Activated naive CD4-positive, alpha-beta T cell treated with anti-CD3 and anti-CD28 coated beads for 36 hours (primary cell): ENCODE measurements at places on chromosomes 16 and 17. TPM values are rescaled to one million over a fixed set of nuclear protein-coding genes. Genes with fewer than 3 reads are reported as not detected.

Gene TP53TG3B
- not detected for total RNA-seq

Gene IL32
- 964 TPM for total RNA-seq

Gene ENPP7
- not detected for total RNA-seq

Gene LLGL1
- 15.0 TPM for total RNA-seq

Gene NPIPA2
- total RNA-seq, result 3.6 TPM

Gene CCL8
- not detected for total RNA-seq

Gene TEX19
- not detected for total RNA-seq

Gene ZC3H18
- 58.5 TPM for total RNA-seq

Gene MYBBP1A
- 73.7 TPM for total RNA-seq

Gene TP53TG3C
- total RNA-seq, result not detected

Gene QRICH2
- 0.52 TPM for total RNA-seq

Gene KRT16
- total RNA-seq, result not detected

Gene EPN3
- not detected for total RNA-seq

DNA sequence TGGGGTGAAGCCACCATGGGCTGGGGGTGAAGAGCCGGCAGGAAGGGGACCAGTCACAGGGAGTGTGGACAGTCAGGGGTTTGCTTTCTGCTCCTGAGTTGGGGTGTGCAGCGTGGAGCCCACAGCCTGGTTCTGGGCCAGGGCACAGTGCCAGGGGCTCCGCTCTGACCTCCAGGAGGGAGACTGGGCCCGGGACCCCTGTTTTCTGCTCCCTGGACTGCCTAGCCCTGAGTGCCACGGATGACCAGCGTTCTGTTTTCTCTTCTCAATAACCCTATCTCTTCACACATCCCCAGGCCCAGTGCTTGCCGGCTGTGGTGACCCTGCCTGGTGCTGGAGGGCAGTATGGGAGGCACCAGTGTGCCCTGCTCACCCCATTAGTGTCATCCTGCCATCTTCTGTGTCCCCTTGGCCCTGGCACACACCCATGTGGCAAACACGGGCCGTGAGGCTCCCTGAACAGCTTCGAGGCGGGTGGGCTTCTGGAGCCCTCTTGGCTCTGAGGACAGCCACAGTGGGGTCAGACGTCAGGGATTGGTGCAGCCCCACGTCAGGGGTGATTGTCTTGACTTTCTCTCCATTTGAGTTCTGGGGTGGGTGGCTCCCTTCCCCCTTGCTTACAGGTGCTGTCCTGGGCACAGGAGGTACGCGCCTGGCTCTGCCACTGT is 1.1 kb downstream of the CEMP1 start:
- no peak overlapping the region for H3K4me3 ChIP-seq
- no peaks in the 10 kb centered on the region for H3K27me3 ChIP-seq
- H3K36me3 ChIP-seq, result peaks cover 2% of the 10 kb centered on the region
- no peak for DNase-seq

DNA sequence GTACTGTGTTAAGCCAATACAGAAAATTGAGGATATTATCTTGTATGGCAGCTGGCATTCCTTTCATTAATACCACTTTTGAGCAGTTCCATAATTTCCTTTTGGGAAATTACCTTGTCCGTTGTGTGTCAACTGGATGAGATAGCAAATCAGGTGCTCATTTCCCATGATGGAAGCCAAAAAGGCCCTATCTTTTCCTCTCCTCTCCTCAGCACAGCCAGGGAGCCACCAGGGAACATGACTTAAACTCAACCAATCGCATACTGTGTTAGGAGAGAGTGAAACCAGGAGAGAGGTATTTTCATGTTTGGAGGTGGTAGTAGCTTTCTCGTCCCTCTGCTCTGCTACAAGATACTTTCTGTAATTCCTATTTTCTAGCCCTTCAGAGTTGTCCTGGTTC is 96.1 kb upstream of the TOX3 start:
- H3K27ac ChIP-seq, result no peak overlapping the region
- H3K36me3 ChIP-seq, result no peaks in the 10 kb centered on the region
- no peak for DNase-seq
- no peak overlapping the region for H3K4me3 ChIP-seq
- no peaks in the 10 kb centered on the region for H3K27me3 ChIP-seq

DNA sequence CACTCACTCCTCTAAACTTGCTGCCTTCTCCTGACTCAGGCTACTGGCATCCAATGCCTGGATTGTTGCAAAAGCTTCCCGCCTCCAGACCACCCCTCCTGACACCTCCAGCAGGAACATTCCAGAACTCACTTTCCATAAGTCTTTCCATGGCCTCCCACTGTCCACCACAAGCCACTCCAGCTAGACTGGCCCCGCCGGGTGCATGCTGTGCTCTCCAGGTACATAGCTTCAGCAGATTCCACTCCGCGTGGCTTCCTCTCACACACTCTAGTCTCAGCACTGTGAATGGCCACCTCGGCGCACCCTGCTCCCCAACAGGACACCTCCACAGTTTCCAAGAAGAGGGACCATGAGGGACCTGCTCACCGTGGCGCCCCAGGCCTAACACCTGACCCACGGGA is 25.9 kb upstream of the FAAP100 start:
- H3K36me3 ChIP-seq, result peaks cover 17% of the 10 kb centered on the region
- no peaks in the 10 kb centered on the region for H3K27me3 ChIP-seq
- no peak overlapping the region for H3K4me3 ChIP-seq
- H3K4me1 ChIP-seq, result peaks cover 14% of the 10 kb centered on the region
- DNase-seq, result no peak

- DNase-seq, result no peak
- no peak overlapping the region for H3K4me3 ChIP-seq
- H3K27me3 ChIP-seq, result peaks cover 13% of the 10 kb centered on the region
- no peaks in the 10 kb centered on the region for H3K36me3 ChIP-seq
Measured at GRCh38 chr17:73156887-73157520, 7.8 kb upstream of the SSTR2 start.

DNA sequence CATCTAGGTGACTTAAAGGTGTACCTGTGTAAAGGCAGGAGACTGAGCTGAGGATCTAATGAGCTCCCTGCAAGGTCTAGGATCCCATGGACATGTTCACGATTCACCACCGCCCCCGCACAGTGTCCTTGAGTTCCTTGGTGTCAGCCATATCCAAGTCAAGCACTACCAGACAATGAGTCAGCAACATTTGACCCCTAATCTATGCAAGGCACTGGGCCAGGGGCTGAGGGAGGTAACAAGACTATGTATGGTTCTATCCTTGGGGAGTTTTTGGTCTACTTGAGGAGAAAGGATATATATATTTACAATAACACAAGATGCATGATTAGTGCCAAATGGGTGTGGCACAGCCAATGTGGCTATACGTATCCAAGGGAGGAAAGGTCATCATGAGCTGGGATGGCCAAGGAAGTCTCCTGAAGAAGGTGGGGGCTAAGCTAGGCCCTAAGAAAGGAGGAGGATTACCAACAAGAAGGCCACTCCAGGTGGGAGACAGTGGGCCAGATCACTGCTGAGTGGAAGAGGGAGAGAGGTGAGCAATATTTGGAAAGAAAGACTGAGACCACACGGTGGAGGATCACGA is 35.0 kb downstream of the ITGB3 start:
- H3K36me3 ChIP-seq, result no peaks in the 10 kb centered on the region
- no peak for DNase-seq
- H3K27me3 ChIP-seq, result no peaks in the 10 kb centered on the region

DNA sequence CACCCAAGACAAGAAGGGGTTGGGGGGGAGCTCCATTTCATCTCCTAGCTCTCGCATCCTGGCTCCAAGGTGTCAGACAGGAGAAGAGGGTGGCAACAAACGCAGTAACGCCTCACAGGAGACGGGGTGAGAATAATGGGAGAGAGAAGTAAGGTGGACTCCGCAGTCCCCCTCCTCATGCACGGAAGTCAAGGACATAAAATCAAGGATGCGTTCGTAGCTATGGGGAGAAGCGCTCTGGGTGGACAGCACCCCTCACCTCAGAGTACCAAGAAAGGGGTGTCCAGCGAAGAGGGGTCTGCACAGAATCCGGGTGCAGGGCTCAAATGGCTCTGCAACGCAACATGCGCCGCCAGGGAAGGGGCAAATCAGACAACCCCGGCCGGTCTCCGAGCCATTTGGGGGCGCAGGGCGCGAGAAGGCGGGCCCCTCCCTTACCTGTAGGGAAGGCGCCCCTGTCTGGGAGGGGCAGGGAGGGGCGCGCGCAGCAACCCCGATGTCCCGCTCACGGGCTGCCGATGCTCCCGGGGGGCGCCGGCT is 555 bp downstream of the HDAC5 start:
- H3K4me1 ChIP-seq, result peaks cover 32% of the 10 kb centered on the region
- H3K27me3 ChIP-seq, result no peaks in the 10 kb centered on the region
- H3K4me3 ChIP-seq, result peak overlapping the region; percentile 96
- no peaks in the 10 kb centered on the region for H3K36me3 ChIP-seq
- no peak for DNase-seq

GRCh38 chr17:8413328-8413727 is 15.7 kb upstream of the RNF222 start:
- peaks cover 14% of the 10 kb centered on the region for H3K4me1 ChIP-seq
- H3K36me3 ChIP-seq, result no peaks in the 10 kb centered on the region
- H3K27ac ChIP-seq, result no peak overlapping the region
- H3K4me3 ChIP-seq, result no peak overlapping the region
- H3K27me3 ChIP-seq, result peaks cover 10% of the 10 kb centered on the region

GRCh38 chr17:78421534-78422266 is 43.3 kb downstream of the PGS1 start:
- no peaks in the 10 kb centered on the region for H3K27me3 ChIP-seq
- peak; percentile 85 for DNase-seq
- peaks cover 45% of the 10 kb centered on the region for H3K36me3 ChIP-seq
- peaks cover 45% of the 10 kb centered on the region for H3K4me1 ChIP-seq

GRCh38 chr17:17109907-17110306 is 67.7 kb downstream of the MPRIP start:
- no peaks in the 10 kb centered on the region for H3K27me3 ChIP-seq
- H3K27ac ChIP-seq, result no peak overlapping the region
- no peaks in the 10 kb centered on the region for H3K36me3 ChIP-seq
- peaks cover 60% of the 10 kb centered on the region for H3K4me1 ChIP-seq
- peak; percentile 29 for DNase-seq
- H3K4me3 ChIP-seq, result no peak overlapping the region

DNA sequence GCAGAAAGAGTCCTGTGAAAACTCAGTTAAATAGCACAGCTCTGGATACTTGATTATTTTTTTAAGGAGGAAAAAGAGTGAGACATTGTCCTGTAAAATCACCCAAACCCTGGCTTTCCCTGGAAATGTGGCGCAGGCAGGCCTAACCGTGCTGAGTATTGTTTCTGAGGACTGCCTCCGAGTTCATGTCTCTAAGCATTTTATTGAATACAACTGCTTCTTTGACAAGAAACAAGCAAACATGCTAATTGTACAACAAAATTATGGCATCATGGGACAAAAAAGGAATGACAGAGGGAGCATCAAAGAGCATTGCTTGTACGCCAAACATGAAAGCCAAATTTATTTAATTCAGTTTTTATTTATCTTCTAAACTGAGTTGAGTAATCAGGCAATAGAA is 64.5 kb upstream of the HSBP1 start:
- no peak overlapping the region for H3K4me3 ChIP-seq
- no peak for DNase-seq
- no peaks in the 10 kb centered on the region for H3K36me3 ChIP-seq

DNA sequence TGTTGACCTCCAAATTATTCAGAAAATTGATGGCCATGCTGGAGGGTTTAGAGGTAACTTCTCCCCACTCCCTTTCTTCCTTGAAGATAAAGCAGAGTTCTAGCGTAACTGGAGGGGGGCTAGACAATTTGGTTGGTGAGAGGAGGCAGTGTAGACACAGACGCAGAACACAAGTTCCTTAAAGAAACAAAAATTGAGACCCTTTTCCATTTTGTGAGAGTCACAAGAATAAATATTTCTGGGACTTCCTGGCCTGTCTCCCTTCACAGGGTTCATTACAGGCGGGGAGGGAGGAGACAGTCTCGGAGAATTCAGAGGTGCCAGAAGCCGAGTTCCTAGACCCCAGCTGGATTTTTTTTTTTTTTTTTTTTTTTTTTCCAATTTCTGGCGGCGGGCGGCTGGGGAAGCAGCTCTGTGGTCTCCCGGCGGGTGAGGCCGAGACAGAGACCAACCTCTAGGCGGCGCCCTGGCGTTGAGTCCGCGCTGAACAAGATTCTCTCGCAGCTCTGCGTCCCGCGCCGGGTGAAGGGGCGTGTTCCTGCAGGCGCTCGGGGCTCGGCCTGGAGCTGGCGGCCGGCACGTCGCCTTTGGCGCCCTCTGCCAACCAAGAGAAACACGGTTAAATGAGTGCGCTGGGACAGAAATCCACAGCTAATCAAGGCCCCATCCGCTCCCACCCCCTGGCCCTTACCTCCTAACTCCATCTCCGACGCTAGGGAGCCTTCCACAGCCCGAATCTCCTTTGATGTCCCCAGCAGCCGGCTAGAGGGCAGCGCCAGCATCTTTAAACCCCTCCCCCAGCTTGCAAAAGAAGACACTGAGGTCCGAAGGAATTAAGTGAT is 10.2 kb upstream of the HOXB9 start:
- H3K4me3 ChIP-seq, result peak overlapping the region; percentile 22
- H3K4me1 ChIP-seq, result peaks cover 10% of the 10 kb centered on the region
- DNase-seq, result peak; percentile 85
- H3K27ac ChIP-seq, result no peak overlapping the region

DNA sequence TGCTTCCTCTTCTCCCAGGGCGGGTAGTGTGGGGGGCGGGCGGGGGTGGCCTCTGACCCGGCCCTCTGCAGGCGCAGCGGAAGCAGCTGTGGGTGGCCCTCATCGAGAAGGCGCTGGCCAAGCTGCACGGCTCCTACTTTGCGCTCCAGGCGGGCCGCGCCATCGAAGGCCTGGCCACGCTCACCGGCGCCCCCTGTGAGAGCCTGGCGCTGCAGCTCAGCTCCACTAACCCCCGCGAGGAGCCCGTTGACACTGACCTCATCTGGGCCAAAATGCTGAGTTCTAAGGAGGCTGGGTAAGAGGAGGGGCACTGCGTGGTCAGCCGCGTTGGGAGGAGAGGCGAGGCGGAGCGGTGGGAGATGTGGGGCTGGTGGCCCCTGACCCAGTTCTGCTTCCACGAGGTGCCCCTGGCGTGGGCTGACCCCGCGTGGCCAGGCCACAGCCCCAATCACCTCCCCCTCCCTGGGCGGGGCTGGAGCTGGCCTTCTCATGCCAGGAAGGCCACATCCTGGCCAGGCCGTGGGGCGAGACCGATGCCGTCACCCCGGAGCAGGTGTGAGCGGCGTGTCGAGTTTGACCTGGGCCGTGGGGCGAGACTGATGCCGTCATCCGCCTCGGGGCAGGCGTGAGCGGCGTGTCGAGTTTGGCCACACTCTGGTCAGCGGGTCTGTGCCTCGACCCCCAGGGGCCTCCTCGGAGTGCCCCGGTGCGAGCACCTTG is 10.5 kb upstream of the PRR35 start:
- peaks cover 3% of the 10 kb centered on the region for H3K36me3 ChIP-seq
- DNase-seq, result no peak
- H3K4me3 ChIP-seq, result no peak overlapping the region
- H3K27me3 ChIP-seq, result no peaks in the 10 kb centered on the region

GRCh38 chr16:23509782-23510163 is 521 bp downstream of the GGA2 start:
- peak; percentile 48 for DNase-seq
- peaks cover 19% of the 10 kb centered on the region for H3K36me3 ChIP-seq
- H3K27me3 ChIP-seq, result no peaks in the 10 kb centered on the region
- H3K4me1 ChIP-seq, result peaks cover 48% of the 10 kb centered on the region
- H3K27ac ChIP-seq, result peak overlapping the region; percentile 64

- peaks cover 3% of the 10 kb centered on the region for H3K4me1 ChIP-seq
- H3K4me3 ChIP-seq, result no peak overlapping the region
- no peak for DNase-seq
- no peak overlapping the region for H3K27ac ChIP-seq
Measured at GRCh38 chr17:72110942-72111318, 9.9 kb upstream of the SOX9 start.

- H3K36me3 ChIP-seq, result peaks cover 3% of the 10 kb centered on the region
- peak; percentile 61 for DNase-seq
- no peak overlapping the region for H3K27ac ChIP-seq
- no peaks in the 10 kb centered on the region for H3K27me3 ChIP-seq
- no peak overlapping the region for H3K4me3 ChIP-seq
Measured at GRCh38 chr16:58264961-58265479, 29.8 kb downstream of the PRSS54 start.

- H3K4me1 ChIP-seq, result no peaks in the 10 kb centered on the region
- no peak for DNase-seq
- no peak overlapping the region for H3K4me3 ChIP-seq
Measured at GRCh38 chr17:9104370-9105041, 83.2 kb downstream of the NTN1 start.
